ENCODE measurements at places on chromosomes 4 and X. TPM values are rescaled to one million over a fixed set of nuclear protein-coding genes. Genes with fewer than 3 reads are reported as not detected.

DNA sequence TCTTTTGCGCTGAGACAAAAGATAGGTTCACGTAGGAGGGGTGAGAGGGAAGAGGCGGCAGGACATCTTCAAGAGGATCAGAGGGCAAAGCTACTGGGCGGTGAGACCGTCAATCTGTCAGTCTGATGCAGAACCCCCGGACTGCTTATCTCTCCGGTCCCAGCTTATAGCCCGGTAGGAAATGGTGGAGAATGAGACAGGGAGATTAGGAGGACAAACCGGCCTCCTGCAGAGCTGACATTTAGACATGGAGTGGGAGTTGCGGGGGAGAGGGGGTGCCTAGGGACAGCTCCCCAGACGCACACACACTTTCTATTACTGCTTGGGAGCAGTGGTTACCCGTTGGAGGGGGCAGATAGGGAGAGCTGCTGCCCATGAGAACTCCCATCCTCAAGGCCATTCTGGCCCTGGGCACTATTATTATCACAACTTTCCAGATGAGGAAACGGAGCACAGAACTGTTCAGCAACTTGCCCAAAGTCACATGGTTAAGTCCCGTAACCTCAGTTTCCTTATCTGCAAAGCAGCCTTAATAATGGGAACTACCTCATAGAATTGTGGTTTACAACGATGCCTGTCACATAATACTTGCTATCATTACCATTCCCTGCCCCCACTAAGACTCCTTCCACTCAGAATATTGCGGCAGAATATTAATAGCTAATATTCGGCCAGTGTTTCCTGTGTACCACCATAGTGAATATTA is 1.1 kb upstream of the HDAC6 start:
- DNase-seq = no peak
- no peaks in the 10 kb centered on the region for H3K27me3 ChIP-seq
- peak overlapping the region; percentile 91 for H3K4me3 ChIP-seq
- peaks cover 11% of the 10 kb centered on the region for H3K4me1 ChIP-seq
- peak overlapping the region; percentile 98 for H3K27ac ChIP-seq

DNA sequence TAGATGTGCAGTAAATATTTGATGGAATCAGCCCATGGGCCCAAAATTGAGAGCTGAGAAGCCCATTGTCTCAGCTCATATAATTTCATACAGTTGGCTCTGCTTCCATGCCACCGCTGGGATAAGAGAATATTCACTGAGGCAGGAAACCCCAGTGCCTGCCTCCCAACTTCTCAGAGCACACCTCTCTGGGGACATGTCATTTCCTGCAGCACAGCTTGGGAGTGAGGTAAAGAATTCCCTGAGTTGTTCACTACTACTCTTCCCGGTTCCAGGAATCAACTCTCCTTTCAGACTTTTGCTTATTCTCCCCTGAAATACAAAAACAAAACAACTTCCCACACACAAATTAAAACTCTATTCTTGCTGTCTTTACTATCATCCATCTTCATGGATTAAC is 389.3 kb downstream of the MAPK10 start:
- H3K4me1 ChIP-seq = peaks cover 44% of the 10 kb centered on the region
- DNase-seq = no peak
- no peak overlapping the region for H3K4me3 ChIP-seq
- peak overlapping the region; percentile 51 for H3K27ac ChIP-seq
- no peaks in the 10 kb centered on the region for H3K27me3 ChIP-seq
- peaks cover 18% of the 10 kb centered on the region for H3K36me3 ChIP-seq

GRCh38 chr4:15239866-15240265 is 188.0 kb upstream of the C1QTNF7 start:
- no peak for DNase-seq
- no peaks in the 10 kb centered on the region for H3K36me3 ChIP-seq
- H3K4me3 ChIP-seq = no peak overlapping the region
- peaks cover 2% of the 10 kb centered on the region for H3K27me3 ChIP-seq
- peaks cover 11% of the 10 kb centered on the region for H3K4me1 ChIP-seq
- H3K27ac ChIP-seq = no peak overlapping the region

DNA sequence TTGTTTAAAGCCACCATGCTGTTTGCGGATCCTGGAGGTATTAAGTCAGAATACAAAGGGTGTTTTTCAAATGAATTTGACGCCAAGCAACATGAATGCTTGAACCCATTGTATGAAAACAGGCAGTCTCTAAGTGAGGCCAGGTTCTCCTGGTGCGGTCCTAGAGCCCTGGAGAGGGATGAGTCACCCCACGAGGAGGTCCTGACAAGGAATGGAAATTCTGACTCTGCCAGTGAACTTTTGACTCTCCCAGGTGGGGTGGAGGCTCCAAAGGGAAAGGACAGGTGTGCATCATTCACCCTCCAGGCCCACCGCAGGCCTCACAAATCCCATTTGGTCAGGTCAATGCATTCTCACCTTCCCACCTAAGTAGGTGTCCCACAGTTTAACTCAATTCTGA is 1.5 kb downstream of the TRIM2 start:
- H3K4me1 ChIP-seq = peaks cover 19% of the 10 kb centered on the region
- no peaks in the 10 kb centered on the region for H3K36me3 ChIP-seq
- DNase-seq = no peak
- H3K27ac ChIP-seq = no peak overlapping the region

GRCh38 chr4:36029951-36030350 is 214.4 kb downstream of the ARAP2 start:
- H3K4me1 ChIP-seq = no peaks in the 10 kb centered on the region
- no peaks in the 10 kb centered on the region for H3K36me3 ChIP-seq
- peaks cover 3% of the 10 kb centered on the region for H3K27me3 ChIP-seq

DNA sequence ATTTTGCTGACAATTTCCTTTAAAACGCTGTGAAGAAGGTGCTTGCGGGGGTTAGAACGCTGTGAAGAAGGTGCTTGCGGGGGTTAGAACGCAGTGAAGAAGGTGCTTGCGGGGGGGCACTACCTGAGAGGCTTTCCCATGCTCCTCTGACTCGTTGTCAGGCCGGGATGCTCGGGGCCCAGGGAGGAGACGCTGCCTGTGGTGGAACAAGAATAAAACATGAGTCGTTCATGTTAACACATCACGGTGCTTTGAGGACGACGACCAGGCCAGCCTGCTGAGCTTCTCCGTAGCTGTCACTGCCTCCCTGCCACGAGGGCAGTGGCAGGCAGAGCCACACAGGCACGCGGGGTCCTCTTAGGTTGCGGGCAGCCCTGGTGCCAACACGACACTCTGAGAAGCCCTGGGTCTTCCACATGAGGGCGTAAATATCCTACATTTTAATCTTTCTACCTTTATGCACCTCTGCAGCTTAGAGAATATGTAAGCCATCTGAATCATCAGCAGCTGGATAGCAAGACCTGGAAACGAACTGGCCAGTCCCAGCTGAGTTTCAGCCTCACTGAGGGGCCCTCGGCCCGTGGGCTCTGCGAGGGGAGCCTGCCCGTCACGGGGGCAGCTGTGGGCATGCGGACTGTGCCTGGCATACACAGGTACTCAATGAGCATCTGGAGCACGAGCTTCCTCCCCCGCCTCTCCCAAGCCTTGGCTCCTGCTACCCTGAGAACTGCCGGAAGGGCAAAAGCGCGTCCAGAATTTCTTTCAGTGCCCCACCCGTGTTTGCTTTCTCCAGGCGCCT is 47.0 kb downstream of the FGFRL1 start:
- no peaks in the 10 kb centered on the region for H3K36me3 ChIP-seq
- peaks cover 17% of the 10 kb centered on the region for H3K27me3 ChIP-seq
- no peak for DNase-seq
- H3K4me1 ChIP-seq = peaks cover 16% of the 10 kb centered on the region
- no peak overlapping the region for H3K4me3 ChIP-seq

- no peak overlapping the region for H3K27ac ChIP-seq
- no peaks in the 10 kb centered on the region for H3K4me1 ChIP-seq
- no peaks in the 10 kb centered on the region for H3K36me3 ChIP-seq
- no peaks in the 10 kb centered on the region for H3K27me3 ChIP-seq
- H3K4me3 ChIP-seq = no peak overlapping the region
- DNase-seq = no peak
Observed at GRCh38 chr4:46254788-46255187, 130.9 kb upstream of the GABRG1 start.

Gene SLC9A7
- total RNA-seq = 1.2 TPM

Gene GPC3
- total RNA-seq = 18.6 TPM
